ENCODE measurements at places on chromosomes 5 and 9. TPM values are rescaled to one million over a fixed set of nuclear protein-coding genes. Genes with fewer than 3 reads are reported as not detected.

Gene SEMA4D
- total RNA-seq, result 9.9 TPM

Gene FGD3
- 10.4 TPM for total RNA-seq

Gene CARTPT
- total RNA-seq, result not detected

Gene PDCD1LG2
- total RNA-seq, result 8.0 TPM

Gene SLC45A2
- not detected for total RNA-seq

Gene RIMOC1
- total RNA-seq, result 16.4 TPM

Gene OSMR
- 54.0 TPM for total RNA-seq
